ENCODE measurements at places on chromosomes 5 and 9.

- DNase-seq: no peak
These were observed 6.8 kb downstream of the DNAJB5 start for GRCh38 chr9:34996181-34996904.

DNA sequence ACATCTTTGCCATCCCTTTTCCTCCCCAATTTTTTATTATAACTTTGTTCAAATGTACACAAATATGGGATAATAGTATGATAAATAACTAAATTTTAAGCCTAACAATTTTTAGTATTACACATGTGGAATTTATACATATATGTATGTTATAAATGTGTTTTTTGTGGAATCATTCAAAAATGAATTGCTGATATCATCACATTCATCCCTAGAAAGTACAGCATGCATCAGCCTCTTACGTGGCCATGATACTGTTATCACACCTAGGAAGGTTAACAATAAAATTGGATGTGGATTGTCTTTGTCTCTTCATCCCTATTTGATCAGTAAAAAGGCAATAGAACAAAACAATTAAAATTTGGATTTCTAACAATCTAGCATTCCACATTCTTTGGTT, 73.7 kb upstream of the DAP start:
- DNase-seq: no peak

DNA sequence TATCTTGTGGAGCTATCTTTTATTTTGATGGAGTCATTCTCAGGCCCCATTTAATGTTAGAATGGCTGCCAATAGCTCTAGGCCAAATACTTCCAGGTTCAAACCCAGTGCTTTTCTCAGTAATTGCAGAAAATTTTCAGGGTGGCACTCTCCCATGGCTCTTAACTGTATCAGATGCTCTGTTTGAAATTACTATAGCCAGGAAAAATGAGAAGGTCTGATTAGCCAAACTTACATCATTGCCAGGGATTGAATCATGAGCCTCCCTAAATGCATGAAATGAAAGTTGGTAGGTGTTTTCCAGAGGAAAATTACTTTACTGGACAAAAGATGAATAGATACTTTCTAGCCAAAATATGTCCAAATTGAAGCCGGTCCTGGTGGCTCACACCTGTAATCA, 404.8 kb downstream of the MAT2B start:
- no peak for DNase-seq

- DNase-seq: no peak
These were observed 131.7 kb downstream of the ADAMTS16 start for GRCh38 chr5:5271786-5272321.

DNA sequence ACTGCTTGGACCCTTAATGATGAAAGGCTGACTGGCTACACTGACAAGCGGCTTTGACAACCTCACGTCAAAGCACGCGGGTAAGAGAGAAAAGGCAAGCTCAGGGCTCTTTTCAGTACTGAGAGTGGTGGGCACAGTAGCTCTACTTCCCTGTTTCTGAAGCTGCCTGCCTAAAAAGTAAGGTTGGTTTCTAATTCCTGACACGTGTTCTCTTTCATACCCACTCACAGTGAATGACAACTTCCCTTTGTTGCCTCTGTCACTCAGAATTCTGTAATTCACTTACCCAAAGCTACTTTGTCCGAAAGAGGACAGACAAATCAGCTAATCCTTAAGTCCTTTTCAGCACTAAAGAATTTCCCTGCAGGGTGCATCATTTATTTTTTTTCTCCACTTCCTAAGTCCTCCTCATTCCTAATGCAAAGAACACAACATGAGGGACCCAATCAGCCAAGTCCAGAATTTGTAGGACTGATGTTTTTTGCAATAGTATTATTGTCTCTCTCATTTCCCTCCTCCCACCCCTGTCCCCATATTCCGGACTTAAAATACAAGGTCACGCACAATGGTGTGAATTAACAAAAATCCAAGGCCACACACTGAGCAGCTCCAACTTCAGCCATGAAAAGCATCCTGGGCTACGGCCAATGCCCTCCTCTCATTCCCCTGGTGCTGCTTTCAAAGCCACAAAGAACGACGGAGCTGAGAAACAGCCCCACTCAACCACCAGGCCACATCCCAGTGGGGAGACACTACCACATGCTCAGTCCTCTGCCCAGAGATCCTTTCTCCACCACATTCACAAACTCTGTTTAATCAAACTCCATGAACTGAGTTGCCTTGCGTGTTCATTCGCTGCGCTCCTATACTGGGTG, 221.0 kb downstream of the TSSK1B start:
- DNase-seq: no peak

DNA sequence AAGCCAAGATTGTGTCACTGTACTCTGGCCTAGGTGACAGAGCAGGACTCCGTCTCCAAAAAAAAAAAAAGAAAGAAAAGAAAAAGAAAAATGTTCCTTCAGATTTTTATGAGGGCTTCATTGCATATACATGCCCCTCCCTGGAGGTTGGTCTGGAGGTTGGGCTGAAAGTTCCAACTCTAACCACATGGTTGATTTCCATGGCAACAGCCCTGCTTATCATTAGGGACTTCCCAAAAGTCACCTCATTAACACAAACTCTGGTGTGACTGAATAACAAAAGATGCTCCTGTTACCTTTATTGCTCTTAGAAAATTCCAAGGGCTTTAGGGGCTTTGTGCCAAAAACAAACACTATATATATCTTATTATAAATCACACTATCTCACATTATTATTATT, 113.8 kb downstream of the TMC1 start:
- DNase-seq: no peak

- DNase-seq: no peak
These were observed 58.1 kb downstream of the NNT start for GRCh38 chr5:43661102-43661501.

DNA sequence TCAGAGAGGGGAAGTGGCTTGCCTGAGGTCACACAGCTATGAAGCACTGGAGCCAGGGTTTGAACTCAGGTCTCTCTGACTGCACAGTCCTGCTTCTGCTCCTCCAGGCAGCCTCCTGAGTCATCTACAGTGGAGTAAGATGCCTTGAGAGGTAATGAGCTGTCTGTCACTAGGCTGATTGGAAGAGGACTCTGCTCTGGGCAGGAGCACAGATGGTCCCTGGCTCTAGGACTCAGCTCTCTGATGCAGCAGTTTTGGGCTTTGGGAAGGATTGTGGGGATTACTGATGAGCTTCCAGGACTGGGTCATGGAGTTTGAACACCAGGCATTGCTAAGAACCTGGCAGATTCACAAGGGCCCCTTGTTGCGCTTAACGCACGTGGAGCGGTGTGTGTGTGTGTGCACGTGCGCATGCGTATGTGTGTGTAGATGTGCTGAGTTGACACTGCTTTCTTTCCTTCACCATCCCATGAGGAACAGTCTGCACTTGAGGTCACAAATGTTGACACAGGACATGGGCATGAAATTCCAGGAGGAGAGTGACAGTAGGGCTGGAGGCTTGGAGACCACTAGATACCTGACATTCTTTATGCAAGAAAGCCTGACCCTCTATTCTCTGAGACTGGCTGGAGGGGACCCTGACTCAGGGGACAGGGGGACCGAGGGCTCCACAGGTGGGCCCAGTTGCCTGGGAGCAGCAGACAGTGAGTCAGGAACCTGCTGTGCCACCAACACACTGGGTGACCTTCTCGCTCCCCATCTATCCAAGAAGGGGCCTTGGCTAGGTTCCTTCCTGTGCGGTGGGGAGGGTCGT, 170.5 kb downstream of the RGS3 start:
- DNase-seq: no peak

GRCh38 chr5:93285461-93285860, 295.6 kb downstream of the NR2F1-AS1 start:
- no peak for DNase-seq

DNA sequence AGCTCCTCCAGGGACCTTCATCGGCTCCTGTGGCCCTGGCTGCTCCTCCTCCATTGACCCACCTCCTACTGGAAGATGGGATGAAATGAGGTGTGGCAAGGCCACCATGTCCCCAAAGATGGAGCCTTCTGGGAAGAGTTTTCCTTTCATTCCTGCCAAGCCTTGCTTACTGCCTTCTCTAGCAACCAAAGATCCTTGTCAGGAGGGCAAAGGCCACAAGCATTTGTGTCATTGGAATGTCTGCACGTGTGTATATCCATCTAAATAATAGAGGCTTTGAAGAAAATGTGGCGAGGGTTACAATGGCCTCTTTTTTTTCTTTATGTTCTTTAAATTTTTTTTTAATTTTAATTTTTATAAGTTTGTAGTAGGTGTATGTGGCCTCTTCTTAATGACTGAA, 313.6 kb downstream of the ARHGEF28 start:
- DNase-seq: no peak

- DNase-seq: no peak
These were observed 22.7 kb upstream of the MROH2B start for GRCh38 chr5:41093803-41094202.

- DNase-seq: no peak
These were observed 14.3 kb upstream of the FREM1 start for GRCh38 chr9:14924230-14925219.

DNA sequence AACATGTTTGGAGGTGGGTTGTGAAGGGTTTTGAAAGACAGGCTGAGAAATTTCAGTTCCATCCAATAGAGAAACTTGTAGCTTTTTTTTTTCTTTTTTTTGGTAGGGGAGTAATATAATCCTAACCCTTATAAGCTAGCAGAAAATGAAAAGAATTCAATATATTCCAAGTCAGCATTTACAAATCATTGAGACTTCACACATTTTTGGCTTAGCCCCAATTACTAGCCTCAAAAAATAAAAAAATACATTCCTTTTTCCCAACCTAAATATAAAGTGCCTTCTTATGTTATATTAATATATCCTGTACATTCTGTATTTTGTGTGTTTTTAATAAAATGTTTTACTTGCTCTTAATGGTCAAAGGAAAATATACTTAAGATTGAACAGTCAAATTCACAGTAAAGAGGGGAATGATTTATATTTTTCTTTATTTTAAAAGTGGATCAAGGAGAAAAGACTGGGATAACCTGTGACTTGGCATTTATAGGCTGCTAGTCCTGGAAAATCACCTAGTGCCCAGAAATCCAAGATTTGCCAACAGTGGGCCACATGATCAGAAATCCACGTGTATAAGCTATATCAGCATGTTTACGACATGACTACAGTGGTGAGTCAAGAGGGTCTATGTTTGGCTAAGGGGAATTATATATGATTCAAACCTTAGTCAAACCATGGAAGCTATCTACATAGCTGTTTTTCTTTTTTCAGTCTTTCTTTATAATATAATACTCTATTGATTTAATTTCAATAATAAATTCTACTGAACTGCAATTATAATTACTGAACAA, 14.5 kb downstream of the HACD4 start:
- no peak for DNase-seq

GRCh38 chr9:4798281-4799032, 5.7 kb downstream of the RCL1 start:
- no peak for DNase-seq

GRCh38 chr9:116945817-116946216, 258.7 kb downstream of the TRIM32 start:
- DNase-seq: no peak

GRCh38 chr9:134717924-134718645, 76.5 kb downstream of the COL5A1 start:
- peak; percentile 50 for DNase-seq

- no peak for DNase-seq
These were observed 4.8 kb upstream of the SHOC1 start for GRCh38 chr9:111799506-111799905.

GRCh38 chr9:77673941-77674791, 26.0 kb upstream of the GNA14 start:
- DNase-seq: no peak

DNA sequence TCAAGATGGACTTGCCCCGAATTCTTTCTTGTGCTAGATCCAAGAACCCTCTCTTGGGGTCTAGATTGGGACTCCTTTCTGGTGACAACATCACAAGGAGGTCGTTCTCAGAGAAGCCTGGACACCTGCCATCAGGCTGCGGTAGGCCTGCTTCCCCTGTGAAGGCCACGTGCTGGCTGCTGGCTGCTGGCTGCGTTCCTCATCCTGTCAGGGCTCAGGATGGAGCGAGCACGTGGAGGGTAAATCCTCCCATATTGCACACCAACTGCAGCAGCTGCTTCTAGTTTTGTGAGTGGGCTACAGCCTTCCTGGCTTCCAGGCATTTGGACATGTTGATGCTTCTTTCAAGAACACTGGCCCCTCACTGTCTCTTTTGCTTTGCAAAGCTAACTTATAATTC, 95.6 kb downstream of the HSPA4 start:
- DNase-seq: peak; percentile 50

- no peak for DNase-seq
These were observed 27.0 kb downstream of the ZNF169 start for GRCh38 chr9:94286116-94286515.

GRCh38 chr9:138023394-138024124, 146.0 kb downstream of the CACNA1B start:
- DNase-seq: no peak

- DNase-seq: no peak
These were observed 81.9 kb downstream of the RAPGEF1 start for GRCh38 chr9:131657940-131658339.

- DNase-seq: no peak
These were observed 87.5 kb downstream of the DAB2IP start for GRCh38 chr9:121738968-121739367.

GRCh38 chr5:1140818-1141189, 28.9 kb upstream of the SLC12A7 start:
- no peak for DNase-seq

- no peak for DNase-seq
These were observed 30.6 kb upstream of the ASS1 start for GRCh38 chr9:130414081-130414731.

- DNase-seq: no peak
These were observed 54.0 kb upstream of the S1PR3 start for GRCh38 chr9:88937248-88937647.

GRCh38 chr5:143200781-143201398, 202.6 kb downstream of the NR3C1 start:
- peak; percentile 50 for DNase-seq

GRCh38 chr9:134204041-134204440, 39.7 kb upstream of the RNU6ATAC start:
- no peak for DNase-seq

DNA sequence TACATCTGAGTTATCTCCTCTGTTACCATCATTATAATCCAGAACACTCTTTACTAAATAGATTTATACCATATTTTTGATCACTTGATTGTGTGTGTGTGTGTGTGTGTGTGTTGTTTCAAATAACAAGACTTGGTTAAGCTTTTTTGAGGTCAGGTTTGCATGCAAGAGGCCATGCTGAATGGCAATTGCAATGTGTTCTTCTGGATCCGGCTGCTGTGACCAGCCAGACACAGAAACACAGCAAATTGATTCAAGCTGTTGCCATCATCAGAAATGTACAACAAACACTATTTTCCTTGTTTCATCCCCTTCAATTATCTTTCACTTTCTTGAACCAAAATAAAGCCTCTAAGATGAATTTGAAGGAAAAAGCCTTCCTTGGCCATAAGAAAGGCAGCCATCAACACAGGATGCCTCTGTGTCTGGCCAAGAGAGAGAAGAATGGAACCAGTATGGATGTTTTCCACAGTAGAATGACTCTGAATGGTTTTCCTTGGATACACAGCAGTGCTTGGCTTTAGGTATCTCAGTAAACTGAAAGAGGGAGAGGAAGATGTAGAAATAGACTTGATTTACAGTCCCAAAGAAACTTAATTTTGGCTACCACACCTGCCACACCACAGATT, 53.9 kb downstream of the DPYSL3 start:
- DNase-seq: no peak

Measured in right cardiac atrium (tissue), 5 donors.